Omental fat pad (tissue), 4 donors: ENCODE measurements at places on chromosomes 1 and 21. TPM values are rescaled to one million over a fixed set of nuclear protein-coding genes. Genes with fewer than 3 reads are reported as not detected.

DNA sequence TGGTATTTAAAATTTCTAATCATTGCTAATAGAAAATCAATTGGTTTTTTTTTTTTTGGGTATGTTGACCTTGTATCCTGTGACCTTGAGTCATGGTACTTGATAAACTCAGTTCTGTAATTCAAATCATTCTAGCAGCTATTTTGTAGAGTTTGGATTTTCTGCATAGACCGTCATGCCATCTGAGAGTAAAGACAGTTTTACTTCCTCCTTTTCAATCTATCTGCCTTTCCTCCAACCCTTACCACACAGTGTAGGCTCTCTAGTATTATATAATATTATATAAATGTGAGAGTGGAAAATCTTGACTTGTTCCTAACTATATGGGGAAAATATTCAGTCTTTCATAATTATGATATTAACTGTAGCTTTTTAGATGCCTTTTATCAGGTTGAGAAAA lies 7.0 kb downstream of the TDRD5 start:
- no peak for DNase-seq

DNA sequence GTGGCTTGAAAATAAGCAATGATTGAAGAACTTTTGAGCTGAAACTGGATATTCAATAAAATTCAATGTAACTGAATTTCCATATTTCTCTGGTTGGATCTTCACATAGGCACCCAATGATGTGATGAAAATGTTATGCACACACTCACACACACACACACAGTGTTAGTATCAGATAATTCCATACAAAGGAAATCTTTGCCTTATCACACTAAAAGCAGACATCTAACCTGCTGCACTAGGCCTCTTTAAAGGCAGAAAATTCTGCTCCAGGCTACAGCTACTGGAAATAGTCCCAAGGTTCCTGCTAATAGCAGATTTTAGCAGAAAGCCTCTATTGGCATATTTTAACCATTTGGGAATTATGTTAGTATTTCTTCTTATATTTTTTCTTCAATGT lies 309.6 kb downstream of the COL11A1 start:
- no peak for DNase-seq

- no peak for DNase-seq
Observed at GRCh38 chr1:198187973-198188588, 31.3 kb downstream of the NEK7 start.

DNA sequence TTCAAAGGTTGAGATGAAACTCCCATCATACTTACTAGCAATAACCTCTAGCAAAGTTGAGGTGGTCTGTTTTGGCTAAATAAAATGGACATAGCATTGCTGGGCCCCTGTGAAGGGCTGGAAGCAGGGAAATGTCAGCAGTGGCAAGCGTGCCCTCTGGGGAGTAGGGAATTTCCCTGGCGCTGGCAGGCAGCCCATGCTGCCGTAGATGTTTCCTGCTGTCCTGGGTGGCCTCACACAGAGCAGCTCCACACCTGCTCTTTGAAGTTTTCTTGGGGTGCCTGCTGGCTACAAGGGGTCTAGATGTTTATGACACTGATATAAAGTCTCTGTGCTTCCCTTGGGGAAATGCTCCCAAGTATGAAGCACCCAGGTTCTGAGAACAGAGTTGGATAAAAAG lies 30.2 kb downstream of the ADARB1 start:
- no peak for DNase-seq

DNA sequence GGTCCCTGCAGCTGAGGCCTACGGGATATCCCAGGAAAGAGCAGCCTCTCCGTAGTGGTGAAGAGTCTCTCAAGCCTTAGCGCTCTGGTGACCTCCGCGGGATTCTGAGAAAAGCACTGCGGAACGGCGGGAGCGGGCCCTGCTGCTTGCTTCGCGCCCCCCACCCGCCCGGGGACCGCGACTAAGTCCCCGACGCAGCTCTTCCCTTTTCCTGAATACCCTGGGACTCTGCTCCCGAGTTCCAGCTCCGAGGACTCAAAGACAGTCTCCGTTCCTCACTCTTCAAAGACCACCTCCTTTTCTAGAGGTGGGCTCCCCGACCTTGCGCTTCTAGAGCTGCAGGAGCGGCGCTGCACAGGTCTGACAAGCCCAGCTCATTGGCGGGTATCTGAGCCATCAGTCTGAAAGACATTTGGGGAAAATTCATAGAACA lies 3.6 kb upstream of the PRRX1 start:
- no peak for DNase-seq

- DNase-seq, result no peak
Observed at GRCh38 chr21:41815652-41816582, 49.1 kb upstream of the RIPK4 start.

ASCL5 gene
- not detected for total RNA-seq

TLCD4 gene
- total RNA-seq, result 18.5 TPM

HTR6 gene
- not detected for total RNA-seq

NMNAT2 gene
- 11.3 TPM for total RNA-seq

GRCh38 chr1:1421907-1422464 lies 910 bp upstream of the ANKRD65 start:
- no peak for DNase-seq

CSDE1 gene
- 1,224 TPM for total RNA-seq

RHD gene
- not detected for total RNA-seq

- DNase-seq, result no peak
Observed at GRCh38 chr21:45986316-45987051, 4.9 kb downstream of the COL6A1 start.

DNA sequence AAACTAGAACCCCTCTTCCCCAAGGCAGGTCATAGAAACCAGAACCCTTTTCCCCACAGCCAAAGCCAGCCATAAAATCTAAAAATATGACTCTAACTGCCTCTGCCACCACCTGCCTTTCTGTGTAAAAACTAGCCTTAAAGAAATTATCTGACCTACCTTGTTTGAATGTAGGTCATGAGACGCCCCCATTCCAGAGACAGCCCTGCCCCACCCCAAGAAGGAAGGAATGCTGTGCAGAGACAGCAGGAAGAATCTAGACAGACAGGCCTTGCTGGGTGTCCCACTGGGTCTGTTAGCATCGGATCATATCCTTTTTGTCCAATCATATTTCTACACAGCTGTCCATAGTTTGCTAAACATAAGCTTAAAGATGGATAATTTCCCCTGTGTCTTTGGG lies 128.4 kb upstream of the RAB4A start:
- no peak for DNase-seq

- no peak for DNase-seq
Observed at GRCh38 chr21:38400195-38400919, 97.9 kb downstream of the ERG start.

GRCh38 chr1:160993544-160994193 lies 27.3 kb downstream of the F11R start:
- DNase-seq, result no peak

MAN1C1 gene
- total RNA-seq, result 22.1 TPM

TSNAX gene
- 17.1 TPM for total RNA-seq

- DNase-seq, result no peak
Observed at GRCh38 chr1:147750618-147751217, 9.7 kb downstream of the GJA5 start.

FCRL6 gene
- total RNA-seq, result 0.93 TPM

PLA2G2D gene
- total RNA-seq, result not detected

B3GALNT2 gene
- 22.7 TPM for total RNA-seq

DNA sequence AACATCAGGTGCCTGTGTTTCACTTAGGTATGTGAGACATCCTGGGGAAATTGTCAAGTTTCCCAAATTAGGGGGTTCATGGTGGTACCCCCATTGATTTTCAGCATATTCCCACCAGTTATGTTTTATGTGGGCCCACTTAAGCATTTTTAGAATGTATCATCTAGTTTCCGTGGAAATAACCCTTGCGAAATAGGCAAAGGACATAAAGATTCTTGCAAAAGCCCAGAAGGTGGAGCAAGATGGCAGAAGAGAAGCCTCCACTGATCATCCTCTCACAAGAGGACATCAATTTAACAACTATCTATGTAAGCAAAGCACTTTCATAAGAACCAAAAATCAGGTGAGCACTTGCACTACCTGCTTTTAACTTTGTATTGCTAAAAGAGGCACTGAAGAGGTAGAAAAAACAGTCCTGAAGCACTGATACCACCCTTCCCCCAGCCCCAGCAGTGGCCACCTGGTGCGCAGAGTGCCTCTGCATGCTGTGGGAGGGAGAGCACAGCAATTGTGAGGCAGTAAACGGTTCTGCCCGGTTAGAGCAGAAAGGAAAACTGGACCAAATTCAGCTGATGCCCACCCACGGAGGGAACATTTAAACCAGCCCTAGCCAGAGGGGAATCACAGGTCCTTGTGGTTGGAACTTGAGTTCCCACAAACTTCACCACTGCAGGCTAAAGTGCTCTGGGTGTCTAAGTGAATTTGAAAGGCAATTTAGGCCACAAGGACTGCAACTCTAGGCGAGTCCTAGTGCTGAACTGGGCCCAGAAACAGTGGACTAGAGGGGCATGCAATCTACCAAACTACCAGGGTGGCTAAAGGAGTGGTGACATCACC lies 23.2 kb downstream of the MCOLN2 start:
- no peak for DNase-seq
